Activated T-cell treated with anti-CD3 and anti-CD28 coated beads, Interleukin-2, amount 50 U/mL, for 24 hours (primary cell): ENCODE measurements at places on chromosomes 16 and 17.
A peak's percentile ranks its signal among the peaks of the same experiment; 100 is the strongest.

GRCh38 chr16:57235128-57236021, 9.7 kb upstream of the ARL2BP start:
- no peak for DNase-seq

DNA sequence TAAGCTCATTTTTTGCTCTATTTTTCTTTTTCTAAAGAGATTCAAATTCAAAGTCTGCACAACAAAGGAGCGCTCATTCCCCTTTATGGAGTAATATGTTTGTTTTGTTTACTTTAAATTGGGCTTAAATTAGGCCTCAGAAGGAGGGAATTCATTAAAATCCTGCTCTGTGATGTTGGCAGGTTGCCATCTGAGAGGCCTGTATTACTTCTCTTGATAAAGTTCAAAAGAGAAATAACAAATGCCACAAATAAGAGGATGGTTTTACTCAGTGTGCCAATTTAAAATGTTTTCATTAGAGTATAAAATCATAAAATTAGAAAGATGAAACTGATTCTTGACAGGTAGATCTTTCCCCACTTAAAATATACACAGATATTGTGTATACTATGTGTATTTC, 54.5 kb upstream of the HLF start:
- no peak for DNase-seq

- DNase-seq, result no peak
Observed at GRCh38 chr16:56841233-56841632, 23.8 kb upstream of the SLC12A3 start.

DNA sequence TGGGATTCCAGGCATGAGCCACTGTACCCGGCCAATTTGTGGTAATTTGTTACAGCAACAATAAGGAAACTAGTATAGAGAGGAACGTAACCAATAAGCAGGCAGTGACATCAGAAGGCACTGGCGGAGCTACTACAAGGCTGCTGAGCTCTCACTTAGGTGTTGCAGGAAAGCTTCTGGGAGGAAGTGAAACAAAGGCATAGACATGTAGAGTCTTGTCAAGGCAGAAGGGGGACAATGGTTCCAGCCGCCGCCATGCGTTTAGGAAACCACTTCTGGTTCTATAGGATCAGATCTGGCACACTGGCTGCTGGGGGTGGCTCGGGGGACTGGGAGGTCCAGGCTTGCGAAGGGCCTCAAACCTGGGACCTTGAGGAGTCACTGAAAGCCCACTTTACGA, 9.4 kb upstream of the CPSF4L start:
- DNase-seq, result no peak

- no peak for DNase-seq
Observed at GRCh38 chr17:67262435-67263117, 17.6 kb upstream of the HELZ start.

DNA sequence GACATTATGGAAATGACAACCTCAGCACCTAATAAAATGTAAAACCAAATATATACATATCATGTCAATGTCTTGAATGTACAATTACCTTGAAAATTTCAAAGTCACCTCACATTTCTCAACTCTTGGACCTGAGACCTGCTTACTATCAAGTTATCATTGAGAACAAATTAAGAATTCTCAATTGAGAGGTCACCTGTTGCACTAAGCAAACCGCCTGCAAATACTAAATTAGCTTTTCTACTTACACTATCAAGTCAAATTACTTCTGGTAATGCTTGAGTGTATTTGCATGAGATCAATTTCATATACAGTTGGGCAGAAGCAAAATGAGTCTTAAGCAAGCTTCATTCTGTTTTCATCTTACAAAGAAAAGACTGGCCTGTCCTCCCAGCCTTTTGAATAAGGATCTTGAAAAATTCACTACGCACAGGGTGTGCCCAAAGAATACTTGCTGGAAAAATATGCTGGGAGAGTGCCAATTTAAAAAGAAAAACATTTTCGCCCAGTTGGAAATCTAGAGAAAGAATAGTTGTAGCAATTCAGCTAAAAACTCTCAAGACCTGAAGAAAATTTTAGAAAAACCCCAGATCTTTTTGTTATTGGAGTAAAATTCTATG, 35.7 kb downstream of the KANSL1 start:
- DNase-seq, result no peak

DNA sequence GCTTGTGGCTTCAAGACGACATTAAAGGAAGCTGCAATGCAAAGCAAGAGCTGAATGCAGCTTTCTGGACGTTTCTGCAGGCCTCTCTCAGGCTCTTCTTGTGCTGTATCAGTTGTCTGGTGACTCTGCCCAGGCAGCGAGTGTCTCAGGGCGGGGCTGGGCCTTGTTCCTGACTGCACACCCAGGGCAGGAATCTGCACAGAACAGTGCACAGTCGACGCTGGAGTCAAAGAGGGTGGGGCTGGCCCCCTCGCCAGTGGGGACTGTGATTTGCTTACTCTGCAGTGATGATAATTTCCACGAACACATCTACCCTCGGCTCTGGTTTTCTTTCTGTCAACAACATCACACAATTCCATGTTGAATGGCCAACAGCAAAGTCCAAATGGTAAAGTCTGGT, 60.7 kb downstream of the IRF8 start:
- DNase-seq, result no peak

DNA sequence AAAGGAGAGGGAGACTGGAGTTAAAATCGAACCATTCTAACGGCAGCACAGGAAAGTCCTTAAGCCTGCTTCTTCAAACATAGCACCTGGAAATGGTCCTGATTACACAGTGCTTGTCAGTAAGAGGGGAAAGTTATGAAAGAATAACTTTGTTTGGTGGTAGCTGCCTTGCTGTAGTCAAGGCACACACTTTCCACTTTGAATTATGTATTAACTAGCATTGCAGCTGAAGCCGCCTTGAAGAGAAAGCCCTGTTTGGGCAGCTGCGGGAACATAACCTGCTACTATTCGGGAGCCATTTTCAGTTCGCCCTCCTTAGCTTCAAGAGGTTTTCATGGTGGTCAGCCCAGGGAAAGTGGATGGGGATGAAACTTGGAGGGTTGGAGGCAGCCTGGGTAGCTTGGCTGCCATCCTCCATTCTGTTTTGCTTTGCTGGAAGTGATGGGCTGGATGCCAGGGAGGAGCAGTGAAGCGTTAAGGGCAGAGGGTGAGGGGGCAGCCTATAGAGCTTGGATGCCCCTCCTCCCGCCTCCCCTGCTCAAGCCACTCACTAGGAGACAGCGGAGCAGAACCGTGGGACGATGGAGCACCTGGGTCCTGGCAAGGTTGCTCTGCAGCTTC, 5.3 kb upstream of the HAS3 start:
- no peak for DNase-seq

- DNase-seq, result no peak
Observed at GRCh38 chr16:82329504-82330192, 159.6 kb upstream of the MPHOSPH6 start.

- DNase-seq, result no peak
Observed at GRCh38 chr16:20766294-20766693, 2.5 kb downstream of the ACSM3 start.

- no peak for DNase-seq
Observed at GRCh38 chr17:59754552-59754951, 47.1 kb downstream of the VMP1 start.

DNA sequence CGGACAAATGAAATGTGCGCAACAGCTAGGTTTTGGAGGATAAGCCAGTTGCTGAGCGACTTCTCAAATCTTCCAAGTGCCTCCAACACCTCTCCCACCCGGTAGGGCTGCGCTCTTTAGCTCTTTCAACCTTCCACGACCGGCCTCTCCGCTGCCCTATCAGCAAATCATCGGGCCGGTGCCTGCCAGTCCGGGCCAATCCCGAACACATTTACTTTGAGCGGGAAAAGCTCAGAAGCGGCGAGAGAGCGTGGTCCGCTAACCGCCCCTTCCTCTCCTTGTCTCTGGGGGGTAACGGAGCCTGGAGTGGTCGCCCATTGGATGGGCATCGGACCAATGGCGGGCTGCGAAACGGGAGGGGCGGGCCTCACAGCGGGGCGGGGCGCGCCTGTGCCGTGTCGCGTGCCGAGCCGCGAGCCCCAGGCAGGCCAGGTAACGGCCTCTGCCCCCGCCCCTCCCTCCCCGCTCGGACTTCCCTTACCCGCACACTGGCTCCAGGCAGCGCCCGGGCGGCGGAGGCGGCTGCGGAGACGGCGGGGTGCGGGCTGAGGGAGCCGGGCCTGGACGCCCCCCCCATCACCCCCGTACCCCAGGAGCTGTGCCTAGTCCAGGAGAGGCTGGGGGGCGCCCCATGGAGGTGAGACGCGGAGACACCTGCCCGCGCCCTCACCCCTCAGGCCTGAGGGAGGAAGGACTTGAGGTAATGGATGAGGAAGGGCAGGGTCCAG, at the start of gene MEIOC:
Gene MEIOC (plus strand): TSS at position 486 of the 728 bp plus-strand sequence. CDS start 146 bp downstream, at position 632.
- peak; percentile 70 for DNase-seq

GRCh38 chr16:53069772-53070171, 15.0 kb downstream of the CHD9 start:
- no peak for DNase-seq

DNA sequence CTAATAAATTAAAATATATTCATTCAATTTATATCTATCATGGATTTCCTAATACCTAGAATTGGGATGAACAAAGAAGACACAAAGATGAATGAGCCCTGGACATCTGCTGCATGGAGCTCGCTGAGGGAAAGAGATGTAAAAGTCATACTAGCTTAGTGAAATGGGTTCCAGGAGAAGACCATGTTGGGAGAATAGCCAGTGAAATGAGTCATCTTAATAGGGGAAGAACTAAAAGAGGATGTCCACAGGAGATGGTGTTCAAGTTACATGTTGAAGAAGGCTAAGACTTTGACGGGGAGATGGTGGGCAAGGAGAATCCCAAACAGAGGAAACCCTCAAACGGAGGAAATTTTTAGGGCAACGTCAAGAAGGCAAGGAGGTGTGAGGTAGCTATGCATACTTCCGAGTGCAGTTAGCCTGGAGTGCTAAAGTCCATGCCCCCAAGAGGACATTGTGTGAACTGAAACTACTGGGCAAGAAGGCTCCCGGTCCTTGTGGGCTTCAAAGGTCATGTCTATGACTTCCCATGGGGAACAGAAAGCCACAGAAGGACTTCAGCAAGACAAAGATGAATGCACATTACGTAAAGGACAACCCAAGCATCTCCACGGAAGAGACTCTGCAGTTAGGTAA, 220.5 kb upstream of the CDH11 start:
- no peak for DNase-seq

DNA sequence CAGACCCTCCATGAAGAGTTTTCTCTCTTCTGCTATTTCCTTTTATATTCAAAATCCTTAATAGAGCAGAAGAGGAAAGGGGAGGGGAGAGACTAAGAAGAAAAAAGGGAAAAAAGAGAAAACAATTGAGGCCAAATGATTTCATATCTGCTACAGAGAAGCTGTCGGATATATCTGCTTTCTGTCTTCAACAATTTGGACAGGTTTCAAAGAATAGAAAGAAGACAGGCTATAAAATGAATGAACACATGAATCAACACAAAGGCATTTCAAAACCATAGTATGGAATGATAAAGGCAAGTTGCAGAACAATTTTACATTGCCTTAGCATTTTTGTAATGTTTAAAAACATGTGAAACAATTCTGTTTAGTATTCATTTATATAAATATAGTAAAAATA, 4.7 kb upstream of the CMTR2 start:
- no peak for DNase-seq

- DNase-seq, result peak; percentile 77
Observed at GRCh38 chr17:41496803-41497484, 7.2 kb upstream of the KRT36 start.

- no peak for DNase-seq
Observed at GRCh38 chr16:57838161-57838560, 35.9 kb upstream of the KIFC3 start.

GRCh38 chr16:15782573-15783365, 74.1 kb downstream of the MYH11 start:
- DNase-seq, result no peak

GRCh38 chr16:11914210-11915113, 1.3 kb downstream of the GSPT1 start:
- DNase-seq, result peak; percentile 61

GRCh38 chr17:31321481-31321880, at the start of gene EVI2A:
Gene EVI2A, minus strand, starts transcription at chr17:31321622. Its CDS starts 2,609 bp downstream, at chr17:31319013.
- DNase-seq, result peak; percentile 58

GRCh38 chr16:90012991-90013745, 6.1 kb downstream of the DBNDD1 start:
- no peak for DNase-seq

- no peak for DNase-seq
Observed at GRCh38 chr16:50011707-50012106, 13.3 kb upstream of the CNEP1R1 start.

- no peak for DNase-seq
Observed at GRCh38 chr16:83661656-83662055, 146.1 kb upstream of the HSBP1 start.

- DNase-seq, result no peak
Observed at GRCh38 chr16:11957591-11958395, 7.2 kb upstream of the TNFRSF17 start.

DNA sequence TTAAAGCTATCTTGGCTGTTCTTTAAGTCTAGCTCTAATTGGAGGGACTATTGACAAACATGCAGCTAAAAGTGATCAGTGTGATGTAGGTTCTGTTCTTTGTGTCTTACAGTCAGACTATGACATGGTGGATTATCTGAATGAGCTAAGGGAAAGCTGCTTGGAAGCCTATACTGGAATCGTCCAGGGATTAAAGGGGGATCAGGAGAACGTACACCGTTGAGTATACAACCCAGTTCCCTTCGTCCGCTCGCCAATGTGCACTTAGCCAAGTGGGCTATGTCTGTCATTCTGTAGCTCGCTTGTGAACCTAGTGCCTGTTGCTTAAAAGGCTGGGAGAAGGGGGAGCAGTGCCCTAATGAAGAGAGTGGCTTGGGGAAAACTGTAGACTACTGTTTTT, 15.8 kb upstream of the TBKBP1 start:
- DNase-seq, result no peak

DNA sequence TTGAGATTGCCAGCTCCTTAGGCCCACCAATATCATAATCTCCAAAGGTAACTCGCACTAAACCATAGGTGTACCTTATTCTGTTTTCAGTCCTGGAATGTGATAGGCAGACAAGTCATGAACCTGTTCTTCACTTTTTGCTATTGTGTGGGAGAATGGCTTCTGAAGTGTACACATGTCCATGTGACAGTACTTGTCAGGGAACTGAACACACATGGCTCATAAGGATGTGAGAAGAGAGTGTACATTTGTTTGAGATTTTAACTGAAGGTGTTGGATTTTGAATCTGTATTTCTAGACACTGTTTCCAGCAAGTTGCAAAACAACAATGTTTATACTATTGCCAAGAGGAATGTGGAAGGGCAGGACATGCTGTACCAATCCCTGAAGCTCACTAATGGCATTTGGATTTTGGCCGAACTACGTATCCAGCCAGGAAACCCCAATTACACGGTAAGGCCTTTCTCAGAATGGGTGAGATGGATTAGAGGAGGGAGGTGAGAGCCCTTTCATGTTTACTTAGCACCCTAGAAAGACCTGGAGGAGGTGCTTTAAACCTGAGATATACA, 14.5 kb upstream of the RASL10B start:
- DNase-seq, result no peak

DNA sequence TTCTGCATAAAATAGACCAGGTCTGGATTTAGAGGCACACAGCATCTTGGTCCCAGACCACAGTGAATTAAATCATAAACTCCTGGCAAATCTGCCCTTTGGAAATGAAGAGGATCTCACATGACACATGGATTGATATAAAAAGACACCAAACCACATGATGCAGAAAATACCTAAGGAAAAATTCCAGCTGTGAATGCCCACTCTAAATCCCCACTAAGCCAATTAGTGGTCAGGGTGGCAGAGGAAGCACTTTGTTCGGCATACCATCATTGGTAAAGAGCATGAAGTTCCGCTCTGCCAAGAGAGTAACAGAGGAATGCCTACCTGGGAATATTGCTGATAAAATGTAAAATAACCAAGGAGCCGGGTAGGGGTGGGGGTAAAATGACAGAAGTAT, 32.4 kb upstream of the NOL11 start:
- no peak for DNase-seq

- DNase-seq, result no peak
Observed at GRCh38 chr16:67386861-67387455, 6.3 kb downstream of the TPPP3 start.
